ENCODE measurements at places on chromosomes 1 and 21.

- DNase-seq, result no peak
Observed at GRCh38 chr1:62358665-62359373, 39.6 kb upstream of the KANK4 start.

DNA sequence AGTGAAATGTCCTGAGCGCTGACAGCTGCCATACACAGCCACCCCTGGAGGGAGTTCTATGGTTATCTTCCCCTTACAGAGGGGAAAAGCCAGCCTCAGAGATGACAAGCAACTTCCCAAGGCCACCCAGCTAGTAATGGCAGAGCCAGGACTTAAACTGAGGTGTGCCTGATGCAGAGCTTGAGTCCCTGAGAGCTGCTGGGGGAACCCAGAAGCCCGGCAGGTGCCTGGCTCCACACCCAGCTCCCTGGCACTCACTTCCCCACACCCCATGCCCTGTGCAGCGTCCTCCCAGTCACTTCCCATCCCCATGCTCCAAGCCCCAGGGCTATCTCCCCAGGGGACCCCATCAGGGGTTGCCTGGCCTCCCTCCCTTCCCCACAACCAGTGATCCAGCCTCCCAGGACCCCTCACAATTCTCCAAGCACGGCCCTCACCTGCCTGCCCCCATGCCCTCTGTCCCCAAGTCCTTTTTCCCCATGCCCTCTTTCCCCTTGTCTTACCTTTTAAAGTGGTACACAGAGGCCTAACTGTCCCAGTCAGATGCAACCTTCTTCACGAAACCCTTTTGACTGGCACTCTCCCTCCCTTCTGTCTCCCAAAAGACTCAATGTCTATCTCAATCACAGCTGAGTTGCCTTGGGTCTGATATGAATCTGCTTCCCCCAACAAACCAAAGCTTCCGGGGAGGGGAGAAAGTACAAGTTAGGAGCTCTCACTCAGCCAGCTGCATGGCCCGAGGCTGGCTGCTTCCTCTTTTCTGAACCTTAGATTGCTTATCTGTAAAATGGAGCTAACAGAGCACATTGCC, 39.8 kb upstream of the LRP8 start:
- DNase-seq, result no peak

- DNase-seq, result no peak
Observed at GRCh38 chr1:178155481-178156255, 61.8 kb downstream of the RASAL2 start.

- no peak for DNase-seq
Observed at GRCh38 chr1:235054936-235055335, 73.7 kb downstream of the TOMM20 start.

GRCh38 chr21:36693489-36694030, 5.4 kb upstream of the SIM2 start:
- no peak for DNase-seq

DNA sequence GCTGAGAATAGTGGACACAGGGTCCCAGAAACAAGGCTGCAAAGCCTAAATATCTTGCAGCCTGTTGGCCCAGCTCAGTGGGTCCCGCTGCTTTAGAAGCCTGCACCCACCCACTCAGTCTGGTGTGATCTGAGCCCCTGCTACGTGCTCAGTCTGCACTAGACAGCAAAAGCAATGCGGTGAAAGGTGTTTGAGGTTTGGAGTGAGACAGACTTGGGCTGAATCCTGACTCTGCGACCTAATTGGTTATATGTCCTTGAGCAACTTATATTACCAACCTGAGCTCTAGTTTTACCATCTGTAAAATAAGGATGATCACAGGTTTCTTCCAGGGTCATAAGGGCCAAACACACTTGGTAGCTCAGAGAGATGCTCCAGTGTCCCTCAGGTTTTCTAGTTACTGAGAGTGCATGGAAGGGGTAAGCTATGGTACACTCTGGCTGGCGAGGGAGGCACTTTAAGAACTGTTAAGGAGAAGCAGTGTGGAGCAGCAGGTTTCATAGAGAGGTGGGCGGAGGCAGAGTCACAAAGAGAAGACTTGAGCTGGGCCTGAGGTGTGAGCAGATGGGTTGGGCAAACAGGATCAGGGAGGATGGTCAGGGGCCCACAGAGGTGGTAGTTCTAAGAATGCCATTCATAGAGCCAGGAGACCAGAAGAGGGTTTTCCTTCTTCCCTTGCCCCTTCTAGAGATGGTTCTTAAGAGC, 10.1 kb downstream of the TMEM200B start:
- DNase-seq, result no peak

DNA sequence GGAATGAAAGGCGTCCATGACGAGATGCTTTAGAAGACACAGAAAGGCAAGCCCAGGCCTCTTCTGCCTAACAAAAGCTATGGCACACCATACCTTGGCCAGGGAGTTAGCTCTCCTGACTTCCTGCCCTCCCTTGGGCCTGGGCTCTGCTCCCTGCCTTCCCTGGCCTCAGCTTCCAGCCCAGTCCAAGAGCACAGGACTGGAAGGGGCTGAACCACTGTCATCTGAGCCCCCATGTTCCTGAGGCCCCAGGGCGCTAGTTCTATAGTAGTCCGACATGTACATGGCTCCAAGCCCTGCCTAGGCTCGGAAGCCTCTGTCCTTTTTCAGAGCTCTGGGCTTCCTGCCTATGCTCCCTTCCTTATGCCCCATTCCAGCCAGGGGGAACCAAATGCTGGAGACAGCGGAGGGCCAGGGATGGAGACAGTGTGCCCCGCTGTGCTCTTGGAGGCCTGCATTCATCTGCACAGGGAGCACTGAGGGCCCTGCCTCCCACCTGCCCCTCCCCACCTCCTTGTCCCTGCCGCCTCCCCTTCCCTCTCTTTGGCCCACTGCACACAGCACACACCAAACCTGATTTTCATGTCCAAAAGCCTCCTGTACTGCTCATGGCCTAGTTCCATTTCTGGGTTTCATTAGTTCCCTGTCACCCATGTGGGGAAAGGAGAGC, 240.1 kb downstream of the RHOU start:
- DNase-seq, result no peak

DNA sequence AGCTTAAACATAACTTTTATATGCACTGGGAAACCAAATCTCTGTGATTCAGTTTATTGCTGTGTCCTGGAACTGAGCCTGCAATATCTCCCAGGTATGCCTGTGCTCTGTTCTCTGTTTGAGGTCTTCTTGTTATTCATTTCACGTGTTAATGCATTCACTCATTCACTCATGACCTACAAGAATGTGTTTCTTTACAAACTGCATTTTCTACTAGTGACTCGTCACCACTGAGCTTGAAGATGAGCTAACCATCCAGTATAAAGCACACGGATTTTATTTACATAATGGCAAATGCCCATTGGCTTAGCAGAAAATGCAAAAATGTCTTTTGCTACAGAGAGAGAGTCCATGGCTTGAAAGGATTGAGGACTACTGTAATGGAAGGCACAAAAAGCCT, 75.0 kb upstream of the DUSP10 start:
- DNase-seq, result no peak

DNA sequence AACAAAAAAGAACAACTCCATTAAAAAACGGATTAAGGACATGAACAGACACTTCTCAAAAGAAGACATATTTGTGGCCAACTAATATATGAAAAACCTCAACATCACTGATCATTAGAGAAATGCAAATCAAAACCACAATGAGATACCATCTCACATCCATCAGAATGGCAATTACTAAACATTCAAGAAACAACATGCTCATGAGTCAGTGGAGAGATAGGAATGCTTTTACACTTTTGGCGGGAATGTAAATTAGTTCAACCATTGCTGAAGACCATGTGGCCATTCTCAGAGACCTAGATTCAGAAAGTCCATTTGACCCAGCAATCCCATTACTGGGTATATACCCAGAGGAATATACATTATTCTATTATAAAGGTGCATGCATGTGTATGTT, 1442.6 kb upstream of the B3GALT2 start:
- DNase-seq, result no peak

DNA sequence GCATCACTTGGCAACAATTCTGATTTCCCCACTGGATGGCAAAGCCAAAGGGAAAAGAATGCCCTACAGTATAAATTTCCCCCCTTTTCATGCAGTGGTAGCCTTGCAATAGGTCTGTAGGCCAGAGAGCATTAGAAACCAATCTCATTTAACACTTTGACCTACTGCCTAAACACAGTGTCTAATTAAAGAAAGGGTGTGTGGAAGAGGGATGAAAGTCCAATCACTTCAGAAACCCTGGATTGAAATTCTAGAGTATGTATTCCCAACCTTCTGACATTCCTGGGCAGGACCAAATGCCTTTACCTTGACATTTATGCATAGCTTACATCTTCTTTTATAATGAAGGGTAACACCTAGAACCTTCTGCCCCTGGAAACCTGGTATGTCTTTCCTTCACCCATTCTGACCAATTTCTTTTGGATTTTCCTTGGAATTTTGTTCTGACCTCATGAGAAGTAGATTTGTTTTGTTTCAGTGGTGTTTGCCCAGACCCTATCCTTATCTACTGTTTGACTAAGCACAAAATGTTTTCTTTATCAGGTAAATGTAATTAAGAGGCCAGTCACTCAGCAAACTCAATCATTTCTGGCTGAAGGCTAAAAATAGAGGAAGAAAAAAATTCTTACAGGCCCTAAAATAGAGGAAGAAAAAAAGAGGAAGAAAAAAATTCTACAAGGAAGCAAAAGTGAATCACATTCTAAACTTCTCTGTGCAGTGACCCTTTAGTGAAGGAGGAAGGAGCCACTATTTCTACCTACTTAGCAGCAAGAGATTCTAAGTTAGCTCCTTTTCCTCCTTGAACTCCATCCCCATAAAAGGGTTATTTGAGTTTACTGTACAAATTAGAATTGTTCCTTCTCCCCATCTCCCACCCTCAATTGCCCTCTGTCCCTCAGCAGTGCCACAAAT, 129.5 kb upstream of the DSCAM start:
- no peak for DNase-seq

DNA sequence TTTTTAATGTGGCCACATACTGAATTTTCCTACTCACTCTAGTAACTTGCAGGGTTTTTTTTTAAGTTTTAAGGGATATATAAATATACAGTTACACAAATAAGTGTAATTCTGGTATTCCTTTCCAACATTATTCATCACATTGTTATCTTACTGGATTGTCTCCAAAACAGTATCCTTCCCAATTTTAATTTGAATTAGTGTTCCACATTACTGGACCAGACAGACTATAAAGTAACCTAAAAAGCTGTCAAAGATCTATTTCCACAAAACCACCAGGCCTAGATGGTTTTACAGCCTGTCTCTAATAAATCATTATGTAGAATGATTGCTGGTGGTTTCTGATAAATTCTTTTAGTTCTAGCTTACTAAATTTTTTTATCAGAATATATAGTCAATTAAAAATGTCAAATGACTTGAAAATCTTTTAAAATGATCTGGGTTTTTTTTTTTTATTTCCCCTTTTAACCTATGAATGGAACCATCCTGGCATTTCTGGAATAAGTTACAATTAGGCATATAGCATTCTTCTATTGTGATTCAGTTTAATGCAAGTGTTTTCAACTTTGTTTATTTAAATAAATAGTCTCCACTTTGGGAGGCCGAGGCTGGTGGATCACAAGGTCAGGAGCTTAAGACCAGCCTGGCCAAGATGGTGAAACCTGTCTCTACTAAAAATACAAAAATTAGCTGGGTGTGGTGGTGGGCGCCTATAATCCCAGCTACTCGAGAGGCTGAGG, 59.3 kb downstream of the PACC1 start:
- DNase-seq, result no peak

- no peak for DNase-seq
Observed at GRCh38 chr1:147497826-147498225, 43.5 kb upstream of the BCL9 start.

DNA sequence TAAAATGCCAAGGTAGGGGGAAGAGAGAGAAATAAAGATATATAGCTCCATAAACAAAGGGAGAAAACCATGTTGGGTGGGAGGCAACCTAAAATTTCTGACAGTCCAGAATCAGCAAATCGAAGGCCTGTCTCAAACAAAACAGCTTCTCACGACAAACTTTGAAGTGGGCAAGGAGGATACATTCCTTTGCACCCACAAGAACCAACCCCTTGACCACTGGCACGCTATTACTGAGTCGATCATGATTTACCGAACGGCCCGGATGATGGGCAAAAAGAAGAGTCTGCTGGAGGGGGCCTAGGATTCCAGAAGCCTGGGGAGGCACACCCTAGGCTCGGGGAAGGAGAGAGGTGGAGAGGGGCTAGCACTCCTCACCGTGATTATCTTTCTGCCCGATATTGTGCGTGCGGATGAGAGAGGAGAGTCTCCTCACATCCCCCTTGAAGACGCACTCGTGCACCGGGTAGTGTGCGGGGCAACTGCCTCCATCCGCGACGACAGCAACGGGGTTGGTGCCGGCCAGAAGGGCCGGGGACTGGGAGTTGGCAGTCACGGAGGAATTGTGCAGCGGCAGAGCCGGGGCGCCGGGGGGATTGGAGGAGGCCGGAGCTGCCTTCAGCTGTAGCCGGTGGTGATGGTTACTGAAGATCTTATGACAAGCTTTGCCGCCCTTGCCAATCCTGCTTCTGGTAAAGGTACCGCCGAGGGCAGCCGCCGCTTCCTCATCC, 756 bp downstream of the ANKRD13C start:
- no peak for DNase-seq

- no peak for DNase-seq
Observed at GRCh38 chr1:93340090-93340489, 5.6 kb upstream of the DR1 start.

- DNase-seq, result no peak
Observed at GRCh38 chr1:241773991-241774390, 74.0 kb upstream of the EXO1 start.

DNA sequence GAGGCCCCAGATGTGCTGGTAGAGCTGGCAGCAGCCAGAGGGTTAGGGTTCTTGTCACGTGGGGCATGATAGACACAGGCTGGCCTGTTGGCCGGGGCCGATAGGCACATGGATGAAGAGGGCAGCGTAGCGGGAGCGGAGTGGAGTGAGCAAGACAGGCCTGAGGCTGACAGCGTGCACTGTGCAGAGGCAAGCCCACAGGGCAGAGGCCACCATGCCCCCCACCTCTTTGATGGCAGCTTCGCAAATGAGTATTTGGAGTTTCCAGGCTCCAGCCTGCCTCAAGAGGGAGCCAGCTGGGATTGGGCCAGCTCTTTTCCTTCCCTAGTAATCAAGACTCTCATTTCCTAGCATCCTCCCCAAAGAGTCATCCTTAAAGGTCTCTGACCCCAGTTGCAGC, 43.5 kb downstream of the TMCC2 start:
- DNase-seq, result peak; percentile 20

DNA sequence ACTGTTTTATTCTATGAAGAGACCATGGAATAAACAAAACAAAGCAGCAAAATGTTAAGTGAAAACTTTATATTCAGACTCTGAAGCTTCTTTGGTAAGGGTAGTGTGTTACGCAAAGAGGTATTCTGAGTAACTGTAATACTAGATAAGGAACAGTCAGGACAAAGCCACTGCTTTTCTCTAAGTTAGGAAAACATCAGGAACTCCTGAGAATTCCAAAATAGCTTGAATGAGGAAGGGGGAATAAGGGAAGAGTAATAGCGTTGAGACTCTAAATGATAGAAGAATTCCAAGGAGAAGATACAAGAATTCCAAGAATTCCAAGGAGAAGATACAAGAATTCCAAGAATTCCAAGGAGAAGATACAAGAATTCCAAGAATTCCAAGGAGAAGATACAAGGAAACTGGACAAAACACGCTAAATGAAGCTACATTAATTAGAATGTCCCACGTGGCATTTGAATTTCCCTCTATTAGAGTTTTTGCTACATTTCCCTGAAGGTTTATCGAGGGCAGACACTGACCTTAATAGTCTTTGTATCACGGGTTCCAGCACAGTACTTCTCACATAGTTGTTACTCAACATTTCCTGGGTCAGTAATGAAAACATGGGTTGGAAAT, 71.5 kb downstream of the SMYD3 start:
- DNase-seq, result no peak

GRCh38 chr1:197783510-197783948, 8.2 kb upstream of the DENND1B start:
- DNase-seq, result no peak
